ENCODE measurements at places on chromosomes 2 and 18.

DNA sequence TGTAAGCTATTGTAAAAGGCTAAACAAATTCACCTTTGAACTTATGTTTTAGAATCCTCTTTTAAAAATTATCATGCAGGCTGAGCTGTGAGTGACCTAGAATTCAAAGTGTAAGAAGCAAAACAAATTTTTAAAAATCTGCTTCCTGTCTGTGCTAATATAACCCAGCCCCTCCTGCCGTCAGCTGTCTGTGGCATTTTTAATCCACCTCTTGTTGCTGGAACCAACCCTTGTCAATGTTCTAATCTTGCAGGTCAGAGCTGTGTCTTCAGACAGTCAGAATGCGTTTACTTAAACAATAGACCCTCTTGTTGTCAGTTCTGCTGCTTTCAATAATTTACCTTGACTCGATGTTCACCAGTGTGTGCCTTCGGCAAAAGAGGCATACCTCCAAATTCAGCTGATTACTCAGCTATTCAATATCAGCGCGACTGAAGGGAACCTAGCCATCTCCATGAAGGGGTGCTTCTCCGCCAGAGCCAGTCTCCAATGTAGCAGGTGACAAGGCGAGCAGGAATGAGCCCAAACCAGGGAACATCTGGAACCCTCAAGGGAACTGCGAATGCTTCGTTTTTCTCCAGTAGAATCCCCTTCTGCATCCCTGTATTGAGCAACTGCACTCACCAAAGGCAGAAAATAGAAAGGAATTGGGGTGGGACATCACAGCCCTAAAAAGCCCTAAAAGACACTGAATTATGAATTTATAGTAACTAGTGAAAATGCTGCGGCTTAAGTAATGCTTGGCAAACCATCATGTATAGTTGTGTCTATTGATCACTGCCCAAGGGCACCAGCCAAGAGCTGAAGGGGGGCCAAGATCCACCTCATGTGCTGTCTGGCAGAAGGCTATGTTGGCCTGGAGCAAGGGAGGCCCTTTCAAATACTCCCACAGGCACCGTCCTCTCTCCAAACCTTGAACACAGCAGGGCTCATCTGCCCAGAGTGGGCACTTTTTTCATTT lies 62.5 kb downstream of the LYPD6B start:
- no peak for DNase-seq

DNA sequence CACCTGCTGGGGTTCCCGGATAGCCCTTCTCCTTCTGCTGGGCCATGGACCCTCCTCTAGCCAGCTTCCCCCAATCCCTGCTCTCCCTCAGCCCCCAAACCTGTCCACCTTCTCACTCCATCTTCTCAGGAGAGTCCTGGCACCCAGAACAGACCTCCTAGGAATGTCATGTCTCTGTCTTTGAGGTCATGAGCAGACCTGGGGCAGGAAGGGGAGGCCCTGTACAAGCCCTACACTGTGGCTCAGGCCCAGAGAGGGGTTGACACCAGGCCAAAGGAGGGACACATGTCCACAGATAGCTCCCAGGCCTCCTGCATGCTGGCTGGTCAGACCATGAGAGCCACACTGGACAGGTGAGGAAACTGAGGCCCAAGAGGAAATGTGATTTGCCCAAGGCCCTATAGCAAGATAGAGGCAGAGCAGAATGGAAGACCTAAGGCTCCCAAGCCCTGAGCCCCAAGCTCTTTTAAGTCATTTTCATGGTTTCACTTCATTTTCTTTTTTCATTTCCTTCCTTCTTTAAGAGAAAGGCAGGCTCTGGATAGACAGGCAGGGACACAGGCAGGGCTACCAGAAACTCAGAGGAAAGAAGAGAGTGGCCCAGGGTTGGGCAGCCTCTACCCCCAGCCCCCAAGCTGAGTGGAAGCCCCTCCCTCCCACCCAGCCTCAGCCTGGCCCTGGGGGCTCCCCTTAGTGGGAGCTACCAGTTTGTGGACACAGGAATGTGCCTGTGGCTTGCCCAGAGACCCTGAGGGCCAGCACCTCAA lies 159.7 kb downstream of the SMAD7 start:
- DNase-seq = no peak

DNA sequence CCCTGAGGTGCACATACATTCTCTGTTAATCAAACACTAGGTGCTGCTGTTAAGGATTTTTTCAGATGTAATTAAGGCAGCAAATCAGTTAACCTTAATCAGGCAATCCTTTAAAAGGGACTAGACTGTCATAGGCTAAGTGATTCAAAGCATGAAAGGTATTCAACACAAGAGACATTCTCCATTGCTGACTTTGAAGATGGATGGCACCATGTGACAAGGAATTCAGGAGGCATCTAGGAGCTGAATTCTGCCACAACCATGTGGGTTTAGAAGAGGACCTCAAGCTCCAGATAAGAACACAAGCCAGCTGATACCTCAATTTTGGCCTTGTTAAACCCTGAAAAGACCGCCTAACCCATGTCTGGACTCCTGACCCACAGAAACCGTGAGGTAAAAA lies 84.0 kb downstream of the SMAD2 start:
- no peak for DNase-seq

- DNase-seq = no peak
Observed at GRCh38 chr2:148642112-148642744, 2.3 kb upstream of the EPC2 start.

DNA sequence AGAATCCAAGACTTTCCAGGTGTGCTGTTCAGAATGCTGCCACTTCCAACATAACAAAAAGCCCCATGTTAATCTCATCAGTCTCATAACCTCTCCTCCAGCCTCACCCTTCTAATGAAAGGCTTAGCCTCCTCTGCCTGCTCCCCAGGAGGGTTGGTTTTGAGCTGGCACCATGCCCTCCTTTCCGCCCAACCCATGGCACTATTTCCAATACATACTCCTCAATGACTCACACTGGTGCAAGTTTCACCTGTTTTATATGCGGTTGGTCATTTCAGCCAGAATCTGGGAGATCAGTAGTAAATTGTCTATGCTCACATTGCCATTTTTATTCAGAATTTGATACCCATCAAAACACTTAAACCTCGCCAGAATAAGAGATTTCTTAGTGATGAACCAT lies 157.6 kb upstream of the NRP2 start:
- no peak for DNase-seq

DNA sequence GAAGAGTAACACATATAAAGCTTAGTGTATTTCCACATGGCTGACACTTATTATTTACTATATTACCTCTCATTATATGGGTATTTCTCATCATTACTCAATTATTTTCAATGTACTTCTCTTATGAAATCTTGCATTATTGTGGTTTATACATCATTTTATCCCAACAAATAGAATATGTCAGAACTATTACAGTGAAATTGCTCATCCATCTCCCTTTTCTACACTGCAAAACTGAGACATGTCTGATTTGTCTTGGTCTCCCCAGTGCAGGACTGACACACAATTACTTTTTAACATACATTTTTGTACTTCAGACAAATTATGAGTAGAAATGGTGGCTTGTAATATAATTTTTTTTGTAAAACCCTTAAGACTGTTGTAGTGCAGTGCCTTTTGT lies 600.9 kb downstream of the PLCL1 start:
- no peak for DNase-seq

- no peak for DNase-seq
Observed at GRCh38 chr2:33583194-33583938, 15.7 kb downstream of the FAM98A start.

DNA sequence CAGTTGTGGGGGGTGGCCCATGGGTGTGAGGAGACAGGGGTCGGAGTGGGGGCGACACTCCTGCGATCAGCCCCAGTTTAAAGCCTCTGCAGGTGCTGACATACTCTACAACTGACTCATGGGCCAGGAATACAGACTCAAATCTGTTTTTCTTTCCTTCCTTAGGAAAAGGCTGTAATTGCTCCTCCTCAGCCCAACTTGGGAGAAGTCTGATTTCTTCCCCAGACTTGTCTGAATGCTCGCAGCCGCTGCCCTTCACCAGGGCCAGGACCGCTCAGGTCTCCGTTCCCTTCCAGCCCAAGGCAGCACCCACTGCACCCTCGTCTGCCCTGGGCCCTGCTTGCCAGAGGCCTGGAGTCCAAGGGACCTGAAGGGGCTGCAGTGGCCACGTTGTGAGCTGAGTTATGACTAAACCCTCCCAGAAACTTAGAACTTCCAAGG lies 41.3 kb downstream of the RHOB start:
- DNase-seq = no peak

GRCh38 chr2:164151522-164151921 lies 415.7 kb upstream of the FIGN start:
- DNase-seq = no peak

GRCh38 chr2:126932529-126932928 lies 33.8 kb downstream of the TEX51 start:
- no peak for DNase-seq

DNA sequence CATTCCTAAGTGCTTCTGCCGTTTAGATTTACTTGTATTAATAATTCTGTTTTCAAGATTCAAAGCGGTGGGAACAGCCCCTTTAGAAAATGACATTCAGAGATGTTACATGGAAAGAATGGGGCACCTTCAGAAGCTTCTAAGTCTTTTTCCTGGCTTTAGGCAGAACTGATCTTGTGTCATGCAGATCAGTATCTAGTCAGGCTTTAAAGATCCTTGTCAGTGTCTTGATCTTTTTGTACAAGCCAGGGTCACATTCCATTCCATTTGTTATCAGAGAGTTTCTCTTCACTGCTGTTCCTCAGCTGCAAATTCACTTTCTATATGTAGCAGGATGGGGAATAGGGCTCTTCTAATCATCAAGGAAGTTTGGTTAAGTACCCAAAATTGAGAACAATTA lies 275.3 kb downstream of the DCC start:
- DNase-seq = no peak

- no peak for DNase-seq
Observed at GRCh38 chr2:111884592-111884964, 585 bp upstream of the ANAPC1 start.

Measured in posterior cingulate gyrus (tissue), 11 donors.